DND-41 (cell line): ENCODE measurements at places on chromosomes 12 and 14.

DNA sequence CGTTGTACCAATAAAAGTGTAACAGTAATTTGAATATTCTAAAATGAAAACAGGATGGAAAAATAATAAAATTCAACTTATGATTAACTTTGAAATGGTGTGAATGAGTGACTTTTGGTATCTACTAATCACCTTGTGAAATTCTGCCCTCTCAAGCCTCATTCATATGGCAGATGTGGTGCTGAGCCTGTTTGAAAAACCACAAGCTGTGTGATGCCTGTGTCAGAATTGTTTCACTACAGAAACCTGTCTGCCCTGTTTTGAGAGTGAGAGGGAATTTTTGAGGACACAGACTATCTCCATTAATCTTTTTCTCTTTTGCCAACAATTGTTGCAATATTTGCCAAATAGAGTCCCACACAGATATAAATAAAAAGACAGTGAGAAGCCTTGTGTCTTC is 3.9 kb upstream of the RNU6-7 start:
- H3K27ac ChIP-seq: no peak overlapping the region
- peaks cover 25% of the 10 kb centered on the region for H3K4me1 ChIP-seq
- peaks cover 32% of the 10 kb centered on the region for H3K27me3 ChIP-seq
- DNase-seq: no peak

DNA sequence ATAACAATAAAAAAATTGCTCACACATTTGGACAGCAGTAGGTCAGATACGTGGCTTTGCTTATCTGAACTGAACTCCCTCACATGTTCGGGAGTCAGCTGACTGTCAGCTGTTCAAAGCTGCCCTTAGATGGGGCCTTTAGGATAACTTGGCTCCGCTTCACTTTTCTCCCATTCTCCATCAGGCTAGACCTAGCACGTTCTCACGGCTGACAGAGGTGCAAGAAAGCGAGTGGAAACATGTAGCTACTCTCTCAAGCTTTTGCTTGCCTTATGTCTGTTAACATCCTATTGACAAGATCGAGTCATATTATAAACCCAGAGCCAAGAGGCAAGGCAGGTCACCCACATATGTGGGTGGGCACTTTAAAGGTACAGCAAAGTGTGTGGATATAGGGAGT is 112.0 kb upstream of the PDZRN4 start:
- H3K36me3 ChIP-seq: no peaks in the 10 kb centered on the region
- H3K27me3 ChIP-seq: no peaks in the 10 kb centered on the region
- H3K4me1 ChIP-seq: no peaks in the 10 kb centered on the region

- no peaks in the 10 kb centered on the region for H3K36me3 ChIP-seq
- no peak overlapping the region for H3K4me3 ChIP-seq
- H3K27me3 ChIP-seq: no peaks in the 10 kb centered on the region
Observed at GRCh38 chr12:20309504-20310148, 58.7 kb upstream of the PDE3A start.

- no peak for DNase-seq
- H3K27me3 ChIP-seq: no peaks in the 10 kb centered on the region
- no peak overlapping the region for H3K4me3 ChIP-seq
- no peaks in the 10 kb centered on the region for H3K4me1 ChIP-seq
Observed at GRCh38 chr12:5588591-5588990, 156.7 kb downstream of the NTF3 start.

DNA sequence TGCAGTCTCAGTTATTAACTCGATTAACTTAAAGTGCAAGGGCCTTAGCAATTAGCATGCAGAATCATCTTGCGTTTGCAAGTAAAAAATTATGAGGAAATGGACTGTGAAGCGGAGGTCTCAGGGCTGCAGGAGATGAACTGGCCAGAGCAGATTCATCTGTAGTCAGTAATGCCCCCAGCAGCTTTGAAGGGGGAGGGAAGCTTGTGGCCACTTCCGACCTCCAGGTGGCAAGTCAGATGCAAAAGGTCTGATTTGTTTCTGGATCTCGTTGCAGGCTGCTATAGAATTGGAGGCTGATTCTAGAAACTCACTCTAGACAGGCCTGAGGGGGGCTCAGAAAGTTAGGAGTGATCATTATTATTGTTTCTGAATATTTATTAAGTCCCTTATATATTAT is 107.4 kb upstream of the RGS6 start:
- DNase-seq: no peak
- H3K36me3 ChIP-seq: no peaks in the 10 kb centered on the region
- no peak overlapping the region for H3K4me3 ChIP-seq
- no peaks in the 10 kb centered on the region for H3K27me3 ChIP-seq
- no peak overlapping the region for H3K27ac ChIP-seq

GRCh38 chr12:19577281-19577530 is 137.9 kb downstream of the AEBP2 start:
- H3K4me3 ChIP-seq: no peak overlapping the region
- DNase-seq: no peak
- H3K4me1 ChIP-seq: no peaks in the 10 kb centered on the region
- no peaks in the 10 kb centered on the region for H3K36me3 ChIP-seq
- no peak overlapping the region for H3K27ac ChIP-seq
- no peaks in the 10 kb centered on the region for H3K27me3 ChIP-seq

GRCh38 chr12:46300910-46301309 is 32.1 kb upstream of the SLC38A1 start:
- 0 out of 2 replicates have a peak, but pooled peaks cover 3% of the 10 kb centered on the region for H3K4me1 ChIP-seq
- H3K36me3 ChIP-seq: no peaks in the 10 kb centered on the region
- no peaks in the 10 kb centered on the region for H3K27me3 ChIP-seq
- DNase-seq: peak; percentile 12
- H3K4me3 ChIP-seq: no peak overlapping the region
- H3K27ac ChIP-seq: no peak overlapping the region

GRCh38 chr12:92511786-92512185 is 191.0 kb upstream of the PLEKHG7 start:
- DNase-seq: no peak
- H3K36me3 ChIP-seq: no peaks in the 10 kb centered on the region
- H3K27ac ChIP-seq: no peak overlapping the region
- H3K27me3 ChIP-seq: no peaks in the 10 kb centered on the region
- H3K4me3 ChIP-seq: no peak overlapping the region

GRCh38 chr12:108190529-108190928 is 61.4 kb downstream of the WSCD2 start:
- H3K4me3 ChIP-seq: no peak overlapping the region
- H3K36me3 ChIP-seq: no peaks in the 10 kb centered on the region
- no peaks in the 10 kb centered on the region for H3K27me3 ChIP-seq

GRCh38 chr12:27332714-27333402 is at the start of gene BMAL2:
Gene BMAL2, plus strand, starts transcription at chr12:27332836. Its CDS starts 237 bp downstream, at chr12:27333073.
- no peaks in the 10 kb centered on the region for H3K36me3 ChIP-seq
- peak within 1 kb of the TSS; percentile 12; the same call in 1 of the 2 replicates for H3K4me3 ChIP-seq
- H3K27me3 ChIP-seq: peaks cover 53% of the 10 kb centered on the region
- H3K4me1 ChIP-seq: peaks cover 17% of the 10 kb centered on the region

GRCh38 chr12:123659996-123660727 is 10.8 kb upstream of the TCTN2 start:
- H3K4me3 ChIP-seq: no peak overlapping the region
- H3K4me1 ChIP-seq: no peaks in the 10 kb centered on the region
- H3K27me3 ChIP-seq: no peaks in the 10 kb centered on the region
- no peak overlapping the region for H3K27ac ChIP-seq
- no peak for DNase-seq

GRCh38 chr12:130715998-130716968 is at the start of gene RIMBP2:
Gene RIMBP2, minus strand, starts transcription at chr12:130716299. Its CDS starts 237,286 bp downstream, at chr12:130479013.
- no peaks in the 10 kb centered on the region for H3K27me3 ChIP-seq
- no peak within 1 kb of the TSS for H3K27ac ChIP-seq

- H3K27ac ChIP-seq: peak overlapping the region; percentile 72
- DNase-seq: no peak
- H3K27me3 ChIP-seq: no peaks in the 10 kb centered on the region
- H3K4me3 ChIP-seq: no peak overlapping the region
- peaks cover 82% of the 10 kb centered on the region for H3K4me1 ChIP-seq
Observed at GRCh38 chr14:71595441-71595840, 336.8 kb upstream of the RGS6 start.

- DNase-seq: no peak
- no peaks in the 10 kb centered on the region for H3K36me3 ChIP-seq
- H3K27ac ChIP-seq: no peak overlapping the region
- H3K27me3 ChIP-seq: no peaks in the 10 kb centered on the region
Observed at GRCh38 chr12:118346895-118347294, 25.8 kb downstream of the TAOK3 start.

DNA sequence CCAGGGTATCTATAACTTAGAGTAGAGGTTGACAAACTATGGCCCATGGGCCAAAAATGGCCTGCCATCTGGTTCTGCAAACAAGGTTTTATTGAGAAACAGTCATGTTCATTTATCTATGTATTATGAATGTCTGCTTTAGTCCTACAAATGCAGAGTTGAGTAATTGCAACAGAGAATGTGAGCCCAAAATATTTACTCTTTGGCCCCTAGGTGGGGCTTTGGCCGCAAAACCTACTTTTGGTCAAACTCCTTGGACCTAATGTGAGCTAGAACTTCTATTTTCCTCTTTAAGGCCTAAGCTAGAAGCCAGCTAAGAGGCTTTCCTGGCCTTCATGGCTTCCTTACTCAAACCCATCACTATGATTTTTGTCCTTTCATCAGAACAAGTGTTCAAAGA is 379.1 kb downstream of the NELL2 start:
- H3K27ac ChIP-seq: no peak overlapping the region
- no peak overlapping the region for H3K4me3 ChIP-seq
- H3K27me3 ChIP-seq: no peaks in the 10 kb centered on the region
- H3K36me3 ChIP-seq: no peaks in the 10 kb centered on the region
- H3K4me1 ChIP-seq: no peaks in the 10 kb centered on the region

- no peak overlapping the region for H3K27ac ChIP-seq
- H3K4me3 ChIP-seq: no peak overlapping the region
- no peaks in the 10 kb centered on the region for H3K27me3 ChIP-seq
- DNase-seq: no peak
Observed at GRCh38 chr14:58027904-58028303, 124.1 kb downstream of the ARMH4 start.

GRCh38 chr12:105569886-105570285 is 239.4 kb downstream of the C12orf75 start:
- H3K4me1 ChIP-seq: no peaks in the 10 kb centered on the region
- H3K27ac ChIP-seq: no peak overlapping the region
- no peaks in the 10 kb centered on the region for H3K36me3 ChIP-seq
- no peak overlapping the region for H3K4me3 ChIP-seq

DNA sequence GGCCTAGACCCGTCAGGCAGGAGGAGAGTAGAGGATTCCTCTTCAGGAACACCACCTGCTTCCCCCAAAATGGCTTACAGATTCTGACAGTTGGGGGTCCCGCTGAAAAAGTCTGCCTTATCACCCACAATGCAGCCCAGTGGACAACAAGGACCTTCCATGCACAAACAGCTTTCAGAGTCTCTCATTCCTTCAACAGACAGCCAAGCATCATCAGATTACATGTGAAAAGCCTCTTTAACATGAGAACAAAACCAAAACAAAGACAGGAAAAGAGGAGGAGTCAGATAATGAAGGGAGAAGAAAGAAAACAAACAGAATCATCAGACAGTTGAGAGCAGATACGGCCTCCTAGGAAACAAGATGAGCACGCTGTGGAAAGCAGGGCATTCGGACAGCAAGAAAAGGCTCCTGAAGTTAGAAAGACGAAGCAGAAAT is 18.3 kb downstream of the KCTD10 start:
- no peak overlapping the region for H3K4me3 ChIP-seq
- no peak overlapping the region for H3K27ac ChIP-seq
- peaks cover 65% of the 10 kb centered on the region for H3K36me3 ChIP-seq
- no peaks in the 10 kb centered on the region for H3K27me3 ChIP-seq
- no peaks in the 10 kb centered on the region for H3K4me1 ChIP-seq

DNA sequence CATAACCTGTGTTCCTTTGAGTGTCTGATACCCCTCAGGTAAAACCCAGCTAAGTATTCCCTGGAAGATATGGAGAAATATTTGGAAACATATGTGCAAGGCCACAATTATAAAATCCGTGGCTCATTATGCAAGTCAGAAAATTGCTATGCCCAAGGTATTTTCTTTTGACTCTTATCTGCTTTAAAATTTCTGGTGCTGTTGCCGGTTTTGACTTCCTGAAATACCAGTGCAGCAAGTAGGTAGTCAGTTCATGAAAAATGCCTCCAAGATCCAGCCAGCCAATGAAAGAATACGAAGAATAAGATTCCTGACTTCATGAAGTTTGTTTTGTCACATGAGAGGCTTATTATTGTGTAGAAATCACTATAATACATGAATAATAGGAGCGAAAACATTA is 20.2 kb upstream of the FUT8 start:
- no peak overlapping the region for H3K27ac ChIP-seq
- DNase-seq: no peak
- no peaks in the 10 kb centered on the region for H3K27me3 ChIP-seq
- no peaks in the 10 kb centered on the region for H3K4me1 ChIP-seq

DNA sequence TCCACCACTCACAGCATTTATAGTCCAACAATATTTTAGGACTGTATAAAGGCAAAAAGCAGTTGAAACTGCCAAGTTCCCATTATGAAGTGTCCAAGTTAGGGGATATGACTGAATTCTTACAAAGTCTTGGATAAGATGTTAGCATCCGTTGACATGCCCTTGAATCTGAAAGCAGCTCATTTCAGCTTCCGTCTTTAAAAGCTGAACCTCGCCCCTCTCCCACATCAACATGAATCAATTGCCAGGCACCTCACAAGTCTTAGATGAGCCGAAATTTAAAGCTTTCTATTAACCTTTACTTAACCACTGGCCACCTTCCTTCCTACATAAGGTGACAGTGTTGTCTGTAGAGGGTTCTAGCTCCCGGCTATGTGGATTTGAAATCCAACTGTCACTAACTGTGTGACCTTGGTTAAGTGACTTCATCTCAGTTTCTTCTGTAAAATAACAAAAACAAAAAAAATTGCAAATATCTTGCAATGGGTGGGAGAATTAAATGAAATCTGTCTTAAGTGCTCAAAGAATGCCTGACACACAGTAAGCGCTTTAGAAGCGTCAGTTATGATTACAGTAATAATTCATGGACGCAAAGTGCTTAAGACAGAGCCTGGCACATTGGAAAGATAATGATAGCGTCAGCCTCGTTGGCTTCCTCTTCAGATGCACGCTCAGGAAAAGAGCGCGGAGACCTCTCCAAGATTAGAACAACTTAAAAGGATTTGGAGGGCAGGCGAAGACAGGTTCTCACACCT is 1.2 kb downstream of the PPP1CC start:
- H3K4me3 ChIP-seq: peak overlapping the region; percentile 64
- H3K4me1 ChIP-seq: peaks cover 52% of the 10 kb centered on the region
- peaks cover 29% of the 10 kb centered on the region for H3K36me3 ChIP-seq
- DNase-seq: peak; percentile 40
- peak overlapping the region; percentile 94 for H3K27ac ChIP-seq

DNA sequence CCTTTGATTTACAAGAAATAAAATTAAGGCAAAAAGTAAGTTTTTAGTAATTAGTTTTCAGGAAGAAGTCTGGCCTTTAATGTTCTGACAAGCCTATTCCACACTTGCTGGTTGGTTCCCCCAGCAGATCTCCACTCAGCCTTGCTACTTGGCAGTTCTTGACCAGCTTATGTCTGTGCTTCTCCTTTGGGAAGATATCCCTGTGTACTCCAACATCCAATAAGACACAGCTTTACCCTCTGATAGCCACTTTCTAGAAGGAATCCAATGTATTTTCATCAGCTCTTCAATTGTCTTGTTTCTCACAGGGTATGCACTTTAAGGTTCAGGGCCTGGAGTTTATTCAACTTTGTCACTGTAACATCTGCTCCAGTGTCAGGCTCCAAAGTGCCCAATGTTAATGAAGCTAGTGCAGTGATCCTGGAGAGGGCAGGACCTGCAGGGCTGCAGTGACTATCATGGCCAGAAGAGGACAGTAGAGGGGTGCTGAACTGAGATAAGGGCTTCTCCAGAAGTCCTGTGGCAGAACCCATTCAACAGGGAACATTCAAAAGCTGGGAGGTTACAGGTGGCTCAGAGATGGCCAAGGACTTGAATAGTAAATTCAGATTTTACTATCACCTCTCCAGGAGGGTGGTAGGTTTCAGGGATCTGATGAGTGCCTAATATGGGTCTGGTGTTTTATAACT is 22.9 kb downstream of the JKAMP start:
- H3K4me1 ChIP-seq: peaks cover 9% of the 10 kb centered on the region; the same call in 1 of the 2 replicates
- no peak overlapping the region for H3K27ac ChIP-seq
- no peak overlapping the region for H3K4me3 ChIP-seq
- H3K27me3 ChIP-seq: no peaks in the 10 kb centered on the region
- peak; percentile 63 for DNase-seq
